HFF-Myc (cell line): ENCODE measurements at places on chromosomes 1 and 21.

DNA sequence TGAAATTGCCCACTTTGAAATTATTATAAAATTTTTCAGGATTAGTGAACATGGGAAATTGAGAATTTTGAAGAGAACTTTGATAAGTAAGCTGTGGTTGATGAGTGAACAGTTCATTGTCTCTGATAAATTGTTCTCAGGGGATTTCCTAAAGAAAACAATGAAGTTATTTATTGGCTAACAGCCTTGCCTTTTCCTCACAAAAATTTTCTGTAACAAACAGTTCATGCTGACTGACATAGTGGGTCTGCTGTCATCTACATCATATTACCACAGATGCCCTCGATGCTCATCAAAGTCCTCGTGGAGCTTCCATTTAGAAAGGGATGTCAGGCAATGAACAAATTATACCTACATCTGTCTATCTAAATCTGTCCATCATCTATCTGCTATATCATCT, 113.4 kb downstream of the PTBP2 start:
- DNase-seq = no peak

GRCh38 chr1:164703463-164703862, 144.5 kb downstream of the PBX1 start:
- no peak for DNase-seq

GRCh38 chr1:44777969-44778635, 2.8 kb downstream of the RPS8 start:
- no peak for DNase-seq

GRCh38 chr1:145891587-145892485, 6.2 kb upstream of the ANKRD35 start:
- peak; percentile 99 for DNase-seq

- DNase-seq = peak; percentile 53
Measured at GRCh38 chr1:51644533-51645197, 27.8 kb downstream of the OSBPL9 start.

- DNase-seq = no peak
Measured at GRCh38 chr1:154598871-154599635, 8.9 kb downstream of the ADAR start.

GRCh38 chr1:32533792-32534327, 5.4 kb upstream of the ZBTB8A start:
- DNase-seq = no peak

GRCh38 chr1:222711319-222712252, 705 bp downstream of the AIDA start:
- peak; percentile 40 for DNase-seq

DNA sequence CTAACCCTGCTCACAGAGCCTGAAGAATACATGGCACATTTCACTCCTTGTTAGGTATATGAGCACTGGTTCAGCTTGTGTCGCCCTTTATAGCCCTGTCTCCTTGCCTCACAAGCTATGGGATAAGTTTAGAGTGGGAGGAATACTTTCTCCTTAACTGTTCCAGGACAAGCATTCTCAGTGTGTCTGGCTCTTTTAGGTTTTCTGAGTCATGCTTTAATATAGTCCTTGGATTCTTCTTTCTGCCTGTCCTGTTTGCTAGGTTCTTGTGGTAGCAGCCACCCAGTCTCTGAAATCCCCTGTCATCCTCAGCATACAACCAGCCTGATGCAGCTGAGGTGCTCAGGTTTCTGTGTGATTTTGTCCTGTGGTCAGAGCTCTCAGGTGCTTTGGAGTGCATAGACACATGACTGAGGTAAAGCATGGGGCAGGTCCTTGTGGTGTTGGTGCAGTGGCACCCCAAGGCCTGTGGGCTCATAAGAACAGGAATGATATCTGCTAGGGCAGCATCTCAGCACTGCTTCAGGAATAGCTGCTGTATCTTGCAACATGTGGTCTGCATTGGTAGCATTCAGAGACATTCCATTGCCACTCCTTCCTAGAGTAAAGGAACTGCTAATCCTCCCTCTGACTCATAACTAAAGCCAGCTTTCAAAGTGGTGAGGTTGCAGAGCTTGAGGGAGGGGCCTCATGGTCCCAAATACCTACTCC, 14.2 kb upstream of the CASQ2 start:
- peak; percentile 90 for DNase-seq

DNA sequence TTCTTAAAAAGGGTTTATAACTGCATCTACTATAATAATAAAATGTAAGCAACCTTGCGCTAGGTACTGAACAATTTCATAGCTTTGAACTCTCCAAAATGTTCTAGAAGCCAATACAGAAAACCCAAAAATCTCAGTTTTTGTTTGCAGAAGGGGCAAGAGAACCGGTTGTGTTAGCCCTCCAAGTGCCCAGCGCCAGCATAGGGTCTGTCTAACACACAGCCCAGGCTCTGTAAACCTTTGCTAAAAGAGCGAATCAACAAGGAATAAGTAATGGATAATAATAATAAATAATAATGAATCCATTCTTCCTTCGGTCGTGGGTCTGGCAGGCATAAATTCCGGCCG, 333 bp upstream of the CHAF1B start:
- DNase-seq = no peak

GRCh38 chr1:201692555-201693394, 136.2 kb upstream of the IPO9 start:
- DNase-seq = no peak

DNA sequence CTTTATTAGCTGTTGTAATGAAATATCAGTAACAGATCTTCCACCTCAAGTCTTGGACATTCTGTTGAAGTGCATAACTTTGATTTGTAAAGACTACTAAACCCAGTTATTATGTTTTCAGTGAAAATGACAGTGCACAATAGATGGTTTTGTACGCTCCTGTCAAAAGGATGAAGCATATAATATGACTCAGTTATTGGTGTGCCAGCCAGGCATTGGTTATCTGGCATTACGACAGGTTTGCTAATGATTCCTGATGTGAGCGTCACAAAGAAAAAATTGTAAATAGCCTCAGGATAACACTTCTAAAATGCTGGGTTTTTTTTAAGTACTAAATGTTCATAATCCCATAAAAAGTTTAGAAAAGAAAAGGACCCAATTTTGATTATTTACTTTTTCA, 147.9 kb downstream of the MAGI3 start:
- no peak for DNase-seq
